Type B pancreatic cell (in vitro differentiated cells): ENCODE measurements at places on chromosomes 6 and 20. TPM values are rescaled to one million over a fixed set of nuclear protein-coding genes. Genes with fewer than 3 reads are reported as not detected.

The CST4 gene
- total RNA-seq = 2.1 and 56.8 TPM in 2 replicates

The HRH3 gene
- 0.24 and 0.53 TPM in 2 replicates for total RNA-seq

The MYH7B gene
- total RNA-seq = 0.50 and 1.2 TPM in 2 replicates

The SSTR4 gene
- not detected in 2 replicates for total RNA-seq

The PROKR2 gene
- total RNA-seq = 4.8 and 5.9 TPM in 2 replicates

The SLC4A11 gene
- 5.8 and 6.9 TPM in 2 replicates for total RNA-seq

The BPIFB6 gene
- total RNA-seq = not detected in 2 replicates

The CYP24A1 gene
- 7.1 and 21.1 TPM in 2 replicates for total RNA-seq

The CDSN gene
- not detected in 2 replicates for total RNA-seq

The SLC25A27 gene
- total RNA-seq = 8.7 and 18.1 TPM in 2 replicates

The ROS1 gene
- total RNA-seq = 0.19 and 0.33 TPM in 2 replicates

The ZSCAN31 gene
- total RNA-seq = 6.2 TPM in 2 replicates

The BPIFA1 gene
- 0.69 and 0.97 TPM in 2 replicates for total RNA-seq

The JPH2 gene
- total RNA-seq = 4.9 and 17.3 TPM in 2 replicates

The ARMC2 gene
- total RNA-seq = 6.7 and 15.5 TPM in 2 replicates

The PRDM13 gene
- not detected in 2 replicates for total RNA-seq

The DDX43 gene
- 0.17 TPM in 1 of 2 replicates, not detected in the other for total RNA-seq

The OR2H2 gene
- total RNA-seq = not detected in 2 replicates

The PNPLA1 gene
- total RNA-seq = 0.12 TPM in 1 of 2 replicates, not detected in the other

The IDH3B gene
- total RNA-seq = 85.6 and 101 TPM in 2 replicates

The PRKN gene
- 1.3 and 6.2 TPM in 2 replicates for total RNA-seq
